Esophagus squamous epithelium (tissue), 5 donors: ENCODE measurements at places on chromosomes 4 and X. TPM values are rescaled to one million over a fixed set of nuclear protein-coding genes. Genes with fewer than 3 reads are reported as not detected.

NSG1 gene
- total RNA-seq, result 21.2 TPM

HEPH gene
- total RNA-seq, result 2.6 TPM

TENM3 gene
- total RNA-seq, result 5.5 TPM

RASSF6 gene
- total RNA-seq, result 2.6 TPM

S100P gene
- total RNA-seq, result 15.8 TPM

CLNK gene
- total RNA-seq, result 0.19 TPM

PFKFB1 gene
- total RNA-seq, result not detected

ZFP92 gene
- total RNA-seq, result 0.11 TPM

CPE gene
- 50.4 TPM for total RNA-seq

MMRN1 gene
- 0.80 TPM for total RNA-seq

GABRG1 gene
- not detected for total RNA-seq

PRR27 gene
- not detected for total RNA-seq
